ENCODE measurements at places on chromosomes 5 and 9.

DNA sequence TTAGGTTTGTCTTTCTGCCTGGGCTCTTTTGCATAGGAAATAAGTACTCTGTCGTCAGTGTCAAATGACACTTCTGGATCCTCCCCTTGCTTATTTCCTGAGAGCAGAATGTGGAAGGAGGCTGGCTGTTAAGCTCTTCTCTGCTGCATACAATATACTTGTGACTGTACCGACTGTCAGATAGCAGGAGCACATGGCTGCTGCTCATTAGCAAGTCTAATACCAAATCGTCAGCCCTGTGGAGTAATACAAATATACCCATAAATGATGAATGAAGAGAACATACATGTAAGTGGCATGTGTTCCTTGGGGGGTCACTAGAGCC is at the start of gene GPR151:
Gene GPR151 (minus strand): TSS at position 40 of the 325 bp plus-strand sequence. CDS start 77 bp downstream, outside the sequence.
- no peak for DNase-seq

GRCh38 chr5:173201636-173202265 is 33.3 kb downstream of the NKX2-5 start:
- no peak for DNase-seq

DNA sequence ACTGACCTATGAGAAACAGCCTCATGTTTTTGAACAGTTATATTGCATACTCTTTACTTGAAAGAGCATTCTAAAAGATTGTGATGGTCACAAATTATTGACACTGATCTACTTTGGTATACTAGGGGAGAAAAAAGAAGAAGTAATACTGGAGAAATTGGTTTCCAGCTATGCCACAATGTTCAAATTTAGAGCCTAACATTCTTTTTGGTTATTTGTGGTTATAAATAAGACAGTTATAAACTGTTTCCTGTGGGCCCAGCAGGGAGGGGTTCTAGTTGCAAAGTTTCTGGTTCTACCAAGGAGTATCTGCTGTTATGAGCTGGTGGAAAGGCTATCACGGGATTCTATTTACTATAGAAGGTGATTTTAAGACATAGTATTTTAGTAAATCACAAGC is 4.8 kb downstream of the CWC27 start:
- no peak for DNase-seq

DNA sequence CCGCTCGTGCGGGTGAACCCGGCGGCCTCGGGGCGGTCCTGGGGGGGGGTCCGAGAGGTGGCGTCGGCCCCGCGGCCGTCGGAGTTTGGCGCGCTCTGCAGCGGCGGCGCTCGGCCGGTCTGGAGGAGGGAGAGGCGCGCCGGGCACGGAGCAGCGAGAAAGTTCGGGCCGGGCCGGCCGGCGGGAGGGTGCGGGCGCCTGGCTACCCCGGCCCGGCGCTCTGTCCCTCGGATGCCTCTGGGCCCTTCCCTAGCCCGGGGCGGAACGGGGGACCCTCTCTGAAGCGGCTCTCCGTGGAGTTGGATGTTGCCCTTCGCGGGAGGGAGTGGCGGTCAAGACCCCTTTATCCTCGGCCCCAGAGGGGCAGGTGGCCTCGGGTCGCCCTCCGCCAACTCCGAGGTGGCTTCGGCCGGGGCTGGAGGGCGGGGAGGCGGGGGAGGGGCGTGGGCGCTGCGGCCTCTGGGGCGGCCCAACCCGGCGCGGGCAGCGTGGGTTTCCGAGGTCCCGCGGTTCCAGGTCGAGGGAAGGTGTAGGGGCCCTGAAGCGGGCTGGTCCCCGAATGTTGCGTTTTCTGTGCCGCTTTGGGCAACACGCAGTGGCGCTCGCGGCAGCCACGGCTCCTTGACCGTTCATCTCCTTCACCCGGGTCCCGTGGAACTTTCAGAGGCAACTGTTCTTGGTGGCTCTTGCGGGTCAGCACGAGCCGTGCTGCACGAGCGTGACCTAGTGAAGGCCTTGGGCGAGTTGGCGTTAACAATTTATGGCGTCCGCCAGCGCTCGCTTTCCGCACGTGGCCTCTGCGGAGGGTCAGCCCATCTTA is 290.5 kb downstream of the DOCK8 start:
- DNase-seq: no peak

DNA sequence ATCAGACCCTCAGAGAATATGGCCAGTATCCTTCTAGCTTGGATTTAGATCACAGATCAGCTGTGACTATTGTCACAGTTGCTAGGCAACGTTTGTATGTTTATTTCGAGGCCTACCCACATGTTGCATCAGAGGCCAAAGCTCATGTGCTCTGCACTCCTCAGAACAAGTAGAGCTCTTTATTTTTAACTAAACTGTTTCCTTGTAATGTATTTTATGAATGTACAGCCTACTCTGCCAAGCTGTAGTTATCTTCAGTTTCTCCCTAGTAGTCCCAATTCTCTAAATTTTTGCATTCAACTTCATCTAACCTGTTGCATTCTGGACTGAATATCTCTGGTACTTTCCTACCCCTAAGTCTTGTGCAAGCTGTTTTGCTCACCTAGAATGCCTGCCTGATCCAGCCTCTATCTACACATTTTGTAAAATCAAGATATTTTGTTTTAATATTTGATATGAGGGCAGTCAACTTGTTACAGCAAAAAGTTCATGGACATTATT is 52.8 kb downstream of the CAST start:
- peak; percentile 13 for DNase-seq

- no peak for DNase-seq
Observed at GRCh38 chr9:100589582-100589981, 11.7 kb downstream of the CAVIN4 start.

DNA sequence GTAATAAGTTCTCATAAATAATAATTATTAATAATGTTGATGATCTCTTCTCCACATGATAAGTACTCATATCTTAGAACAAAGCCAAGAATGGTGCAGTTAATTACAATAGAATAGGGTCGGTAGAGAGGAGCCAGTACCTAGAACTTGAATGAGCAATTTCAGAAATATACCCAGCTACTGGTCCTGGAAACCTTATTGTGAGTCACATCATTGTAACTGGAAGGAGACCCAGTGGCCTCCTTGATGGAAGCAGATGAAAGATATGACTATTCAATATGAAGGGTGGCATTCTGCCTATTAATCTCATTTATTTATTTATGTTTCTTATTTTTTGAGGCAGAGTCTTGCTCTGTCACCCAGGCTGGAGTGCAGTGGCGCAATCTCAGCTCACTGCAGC is 37.7 kb upstream of the SHOC1 start:
- no peak for DNase-seq

DNA sequence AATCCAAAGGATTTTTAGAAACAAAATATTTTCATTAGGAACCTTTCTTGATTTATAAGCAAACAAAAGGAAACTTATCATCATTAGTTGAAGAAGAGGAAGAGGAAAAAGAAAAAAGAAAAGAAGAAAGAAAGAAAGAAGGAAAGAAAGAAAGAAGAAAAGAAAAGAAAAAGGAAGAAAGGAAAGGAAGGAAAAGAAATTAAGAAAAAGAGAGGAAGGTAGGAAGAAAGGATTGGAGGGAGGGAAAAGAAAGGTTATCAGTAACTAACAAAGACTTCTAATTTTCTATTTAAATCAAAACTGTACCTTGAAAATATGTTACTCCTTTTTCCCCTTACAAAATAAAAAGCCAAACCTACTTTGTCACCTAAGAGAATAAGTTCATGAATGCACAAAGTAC is 10.0 kb downstream of the EBF1 start:
- no peak for DNase-seq

- no peak for DNase-seq
Observed at GRCh38 chr9:133044661-133045060, 13.9 kb downstream of the GTF3C5 start.

DNA sequence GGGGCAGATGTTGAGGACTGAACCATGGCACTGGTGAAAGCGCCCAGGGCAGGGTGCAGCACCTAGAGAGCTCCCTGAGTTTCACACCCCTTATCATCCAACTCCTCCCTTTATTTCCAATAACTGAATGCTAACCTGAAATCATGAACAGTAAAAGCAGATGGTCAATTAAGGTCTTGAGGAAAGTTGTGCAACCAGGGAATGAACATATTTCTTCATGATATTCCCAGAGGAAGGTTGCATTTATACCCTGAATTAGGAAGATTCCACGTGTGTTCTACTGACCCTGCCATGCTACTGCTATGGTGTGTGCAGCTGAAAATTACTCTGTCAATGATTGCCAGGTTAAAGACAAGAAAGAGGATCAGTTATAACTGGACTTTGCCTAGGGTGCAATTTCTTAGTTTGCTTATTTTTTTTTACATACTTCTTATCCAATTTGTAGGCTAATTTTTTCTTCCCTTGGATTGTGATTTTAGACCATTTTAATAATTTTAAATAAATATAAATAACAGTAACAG is 319.8 kb downstream of the SEMA5A start:
- no peak for DNase-seq

GRCh38 chr5:103425686-103426454 is 136.7 kb downstream of the NUDT12 start:
- DNase-seq: no peak

- DNase-seq: no peak
Observed at GRCh38 chr5:97498657-97499056, 315.6 kb upstream of the RIOK2 start.

DNA sequence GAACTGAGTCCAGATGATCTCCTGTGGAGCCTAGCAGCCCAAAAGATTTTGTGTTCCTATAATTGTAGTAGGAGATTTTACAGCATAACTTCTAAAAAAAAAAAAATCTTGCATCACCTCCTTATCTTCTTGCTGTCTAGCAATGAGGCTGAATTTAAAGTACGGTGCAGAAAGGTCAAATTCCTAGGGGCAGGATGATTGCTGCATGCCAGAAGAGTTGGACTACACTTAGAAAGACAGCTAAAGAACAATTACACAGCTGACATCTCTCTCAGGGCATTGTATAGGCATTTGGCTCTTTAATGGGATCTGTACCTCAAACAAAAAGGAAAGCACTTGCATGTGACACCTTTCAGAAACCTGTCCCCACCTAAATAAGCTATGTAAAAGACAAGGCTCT is 443.2 kb downstream of the HCN1 start:
- no peak for DNase-seq

GRCh38 chr5:43416803-43417394 is 4.7 kb upstream of the CCL28 start:
- DNase-seq: no peak

DNA sequence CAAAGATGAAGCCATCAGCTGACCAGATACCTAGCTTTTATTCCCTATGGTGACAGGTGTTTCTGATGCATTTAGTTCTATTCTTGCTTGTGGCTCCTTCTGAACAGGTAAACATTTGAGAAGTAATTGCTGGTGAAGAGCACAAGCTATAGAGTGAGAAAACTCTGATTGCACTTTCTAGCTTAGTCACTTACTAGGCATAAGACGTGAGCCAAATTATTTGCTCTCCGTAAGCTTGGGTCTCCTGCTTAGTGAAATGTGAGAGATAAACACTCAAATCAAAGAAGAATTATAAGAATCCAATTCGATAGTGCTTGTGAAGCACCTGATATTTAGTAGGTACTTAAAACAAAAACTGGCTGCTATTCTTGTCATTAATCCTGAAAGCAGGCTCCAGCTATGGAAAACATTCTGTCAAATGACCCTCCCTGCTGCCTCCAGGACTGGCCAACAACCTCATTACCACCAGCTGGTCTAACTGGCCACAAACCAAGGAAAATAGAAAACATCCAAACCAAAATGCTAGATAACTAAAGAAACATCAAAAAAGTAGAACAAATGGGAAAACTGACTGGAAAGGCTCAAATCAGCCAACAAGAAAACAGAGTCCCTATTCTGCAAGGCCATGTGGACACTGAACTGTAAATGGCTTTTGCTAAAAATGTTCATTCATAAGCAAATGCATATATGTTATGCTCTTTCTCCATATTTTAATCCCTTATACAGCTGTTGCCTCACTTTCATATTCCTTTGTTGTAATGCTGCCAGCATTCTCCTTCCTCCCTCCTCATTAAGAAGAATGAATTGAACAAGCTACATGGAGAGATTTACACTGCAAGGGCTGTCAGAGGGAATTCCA is 616.1 kb downstream of the DTWD2 start:
- no peak for DNase-seq

DNA sequence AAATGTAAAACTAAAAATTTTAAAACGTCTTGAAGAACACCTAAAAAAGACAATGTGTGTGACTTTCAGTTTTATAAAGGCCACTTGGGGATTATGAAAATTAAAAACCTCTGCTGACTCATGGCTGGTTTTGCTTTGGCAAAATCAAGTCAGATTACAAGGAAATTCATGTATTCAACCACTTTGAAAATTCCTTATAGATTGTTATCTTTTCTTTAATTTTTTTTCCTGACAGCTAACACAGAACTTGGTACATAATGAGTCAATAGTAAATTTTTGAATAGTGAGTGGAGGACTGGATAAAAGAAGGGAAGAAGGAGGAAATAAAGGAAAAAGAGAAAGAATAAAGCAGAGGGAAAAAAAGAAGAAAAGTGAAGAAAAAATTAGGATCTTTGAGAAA is 1774.7 kb upstream of the ACO1 start:
- no peak for DNase-seq

DNA sequence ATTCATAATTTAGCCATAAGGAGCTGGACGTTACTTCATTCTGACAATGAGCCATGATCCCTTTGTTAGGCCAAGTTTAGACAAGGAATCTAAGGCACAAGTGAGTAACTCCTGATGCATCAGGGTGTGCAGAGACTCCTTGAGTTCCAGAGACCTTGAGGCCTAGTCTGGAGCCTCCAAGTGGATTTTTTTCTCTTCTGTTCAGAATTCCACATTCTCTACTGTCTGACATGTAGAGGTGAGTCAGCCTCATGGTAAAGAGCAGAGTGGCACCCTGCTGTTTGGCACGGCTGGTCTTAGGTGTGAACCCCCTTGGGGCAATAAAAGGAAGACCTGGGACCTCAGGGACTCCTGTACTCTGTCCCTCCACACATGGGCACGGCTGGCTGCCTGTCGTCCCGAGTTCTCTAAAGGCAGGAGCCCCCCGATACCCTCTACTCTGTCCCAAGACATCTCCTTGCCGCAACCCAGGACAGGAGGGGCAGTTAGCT is 22.0 kb upstream of the TGFBI start:
- DNase-seq: no peak

GRCh38 chr5:4366628-4367027 is 771.0 kb downstream of the IRX1 start:
- DNase-seq: no peak

DNA sequence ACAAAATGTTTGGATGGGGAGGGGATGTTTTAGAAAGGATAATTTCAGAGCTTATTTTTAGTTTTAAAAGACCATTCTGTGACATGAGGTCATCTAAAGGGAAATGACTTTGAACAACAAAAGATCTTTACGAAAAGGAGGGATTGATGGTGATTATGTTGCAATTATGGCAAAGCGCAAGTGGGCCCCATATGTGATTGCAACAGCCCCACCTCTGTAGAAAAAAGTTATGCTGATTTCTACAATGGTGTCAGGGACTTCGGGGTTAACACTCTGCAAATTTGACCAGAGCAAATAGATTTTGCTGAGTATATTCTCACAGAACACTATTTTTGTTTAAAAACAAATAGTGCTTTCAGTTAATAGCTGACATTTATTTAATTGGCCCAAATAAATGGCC is 312.8 kb downstream of the NSG2 start:
- no peak for DNase-seq

DNA sequence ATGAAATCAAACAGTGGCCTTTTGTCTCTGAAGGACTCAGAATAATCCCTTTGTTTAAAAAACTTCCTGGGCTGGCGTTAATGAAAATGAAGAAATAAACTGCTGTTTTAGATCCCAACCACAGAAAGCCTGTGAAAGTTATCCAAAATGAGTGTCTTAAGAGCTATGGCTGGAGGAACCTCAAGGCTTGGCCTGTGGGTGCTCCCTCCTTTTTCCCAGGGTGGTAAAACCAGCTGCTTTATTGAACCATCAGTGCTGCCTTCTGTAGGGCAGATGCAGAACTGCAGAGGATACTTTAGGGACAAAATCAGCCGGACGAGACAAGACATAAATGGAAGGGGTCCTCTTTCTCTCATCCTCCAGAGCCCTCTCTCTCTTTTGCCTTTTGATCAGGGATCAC is 100.9 kb downstream of the SMARCA2 start:
- DNase-seq: no peak

Measured in effector memory CD4-positive, alpha-beta T cell (primary cell).